ENCODE measurements at places on chromosomes 4 and X. TPM values are rescaled to one million over a fixed set of nuclear protein-coding genes. Genes with fewer than 3 reads are reported as not detected.

Gene TAF7L
- total RNA-seq: 0.90 TPM

Gene FAAH2
- not detected for total RNA-seq

Gene PAPSS1
- total RNA-seq: 49.8 TPM

Gene HTR2C
- total RNA-seq: 0.66 TPM

Gene GCNA
- total RNA-seq: 12.9 TPM

Gene SPANXC
- total RNA-seq: not detected

Gene MID1
- total RNA-seq: 10.8 TPM

Gene CNGA1
- total RNA-seq: 4.4 TPM

Gene KCTD8
- total RNA-seq: 0.63 TPM

Gene EDA
- 9.2 TPM for total RNA-seq

Gene FGA
- not detected for total RNA-seq

Gene FIP1L1
- 51.0 TPM for total RNA-seq

Measured in tibial nerve (tissue), 4 donors.